AG04450 (cell line): ENCODE measurements at places on chromosomes 1 and 21.

GRCh38 chr1:70674941-70675685, 264.0 kb downstream of the CTH start:
- no peak for DNase-seq

DNA sequence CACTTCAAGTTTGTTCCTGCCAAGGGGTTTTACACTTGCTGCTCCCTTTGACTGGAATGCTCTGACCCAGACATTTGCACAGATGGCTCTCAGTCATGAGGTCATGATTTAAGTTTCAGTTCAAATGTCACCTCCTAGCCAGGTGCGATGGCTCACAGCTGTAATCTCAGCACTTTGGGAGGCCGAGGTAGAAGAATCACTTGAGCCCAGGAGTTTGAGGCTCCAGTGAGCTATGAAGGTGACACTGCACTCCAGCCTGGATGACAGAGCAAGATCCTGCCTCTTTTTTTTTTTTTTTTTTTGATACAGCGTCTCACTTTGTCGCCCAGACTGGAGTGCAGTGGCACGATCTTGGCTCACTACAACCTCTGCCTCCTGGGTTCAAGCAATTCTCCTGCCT, 4.5 kb upstream of the ZMYM4 start:
- DNase-seq: no peak

GRCh38 chr1:110203021-110203661, 7.0 kb upstream of the KCNC4 start:
- DNase-seq: peak; percentile 38

DNA sequence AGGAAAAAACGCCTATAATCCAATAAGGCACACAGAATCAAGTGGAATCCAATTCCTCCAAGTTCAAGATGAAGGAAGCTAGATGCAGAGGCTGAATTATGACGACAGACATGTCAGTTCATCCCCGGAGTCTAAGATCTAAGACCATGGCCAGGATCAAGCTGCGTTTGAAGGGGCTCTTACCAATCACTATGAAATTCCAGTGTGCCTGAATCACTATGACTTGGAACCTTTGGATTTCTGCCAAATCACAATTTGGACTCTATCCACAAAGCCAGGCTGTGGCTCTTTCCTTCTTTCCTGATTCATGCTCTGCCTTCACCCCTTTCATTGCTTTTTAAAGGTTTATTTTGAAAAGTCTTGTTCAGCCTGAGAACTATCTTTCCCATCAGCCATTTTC, 17.1 kb downstream of the OLIG2 start:
- peak; percentile 85 for DNase-seq
